ENCODE measurements at places on chromosomes 4 and X. TPM values are rescaled to one million over a fixed set of nuclear protein-coding genes. Genes with fewer than 3 reads are reported as not detected.
A peak's percentile ranks its signal among the peaks of the same experiment; 100 is the strongest.

Gene GLOD5
- not detected for total RNA-seq

Gene ENPP6
- total RNA-seq = 0.75 TPM

Gene BST1
- 1.0 TPM for total RNA-seq

Gene MAGEA10
- not detected for total RNA-seq

Gene CORIN
- total RNA-seq = 0.22 TPM

Gene SPRY1
- total RNA-seq = 7.4 TPM

Gene ZXDB
- total RNA-seq = 5.4 TPM

DNA sequence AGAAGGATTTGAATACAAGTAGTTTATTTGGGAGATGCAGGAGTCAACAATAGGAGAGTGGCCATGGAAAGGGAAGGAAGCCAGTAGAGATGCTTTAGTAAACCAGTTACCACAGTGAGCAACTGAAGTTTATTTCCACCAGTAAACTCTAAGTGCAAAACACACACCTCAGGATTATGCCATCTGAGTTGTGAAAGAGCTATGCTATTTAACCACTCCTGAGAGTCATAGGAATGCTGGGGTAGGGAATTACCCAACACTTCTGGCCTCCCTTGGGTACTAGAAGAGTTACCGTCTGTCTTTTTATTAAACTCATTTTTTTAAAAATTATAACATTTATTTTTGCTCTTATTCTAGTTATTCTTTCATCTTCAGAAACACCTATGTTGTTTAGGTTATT is 834.6 kb upstream of the AMOT start:
- no peaks in the 10 kb centered on the region for H3K36me3 ChIP-seq
- H3K27me3 ChIP-seq = no peaks in the 10 kb centered on the region

- no peaks in the 10 kb centered on the region for H3K36me3 ChIP-seq
- no peak for DNase-seq
- no peak overlapping the region for H3K27ac ChIP-seq
- H3K4me1 ChIP-seq = no peaks in the 10 kb centered on the region
- no peak overlapping the region for H3K4me3 ChIP-seq
These were observed 154.9 kb downstream of the ASB9 start for GRCh38 chrX:15114743-15115566.

DNA sequence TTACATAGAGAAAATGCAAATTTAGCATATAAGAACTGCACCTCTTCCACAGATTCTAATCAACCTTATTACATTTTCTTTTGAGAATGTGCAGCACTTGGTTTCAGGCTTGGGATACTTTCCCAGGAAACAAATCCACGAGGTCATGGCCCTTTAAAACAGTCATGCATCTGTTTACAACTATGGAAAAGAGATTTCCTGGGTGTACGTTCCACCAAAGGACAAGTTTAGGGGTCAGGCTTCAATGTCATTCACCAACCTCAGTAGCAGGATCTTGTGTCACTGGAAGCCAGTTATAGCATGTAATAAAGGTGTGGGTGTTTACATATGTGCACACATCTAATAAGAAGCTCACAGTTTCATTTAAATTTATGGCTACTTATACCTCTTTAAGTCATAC is 30.7 kb downstream of the EREG start:
- H3K4me1 ChIP-seq = peaks cover 6% of the 10 kb centered on the region
- no peak overlapping the region for H3K27ac ChIP-seq
- no peak overlapping the region for H3K4me3 ChIP-seq
- H3K27me3 ChIP-seq = no peaks in the 10 kb centered on the region

GRCh38 chr4:42425146-42426065 is 28.1 kb downstream of the SHISA3 start:
- H3K36me3 ChIP-seq = peaks cover 9% of the 10 kb centered on the region
- H3K27me3 ChIP-seq = no peaks in the 10 kb centered on the region
- H3K4me3 ChIP-seq = no peak overlapping the region
- H3K4me1 ChIP-seq = no peaks in the 10 kb centered on the region
- no peak for DNase-seq
- no peak overlapping the region for H3K27ac ChIP-seq

DNA sequence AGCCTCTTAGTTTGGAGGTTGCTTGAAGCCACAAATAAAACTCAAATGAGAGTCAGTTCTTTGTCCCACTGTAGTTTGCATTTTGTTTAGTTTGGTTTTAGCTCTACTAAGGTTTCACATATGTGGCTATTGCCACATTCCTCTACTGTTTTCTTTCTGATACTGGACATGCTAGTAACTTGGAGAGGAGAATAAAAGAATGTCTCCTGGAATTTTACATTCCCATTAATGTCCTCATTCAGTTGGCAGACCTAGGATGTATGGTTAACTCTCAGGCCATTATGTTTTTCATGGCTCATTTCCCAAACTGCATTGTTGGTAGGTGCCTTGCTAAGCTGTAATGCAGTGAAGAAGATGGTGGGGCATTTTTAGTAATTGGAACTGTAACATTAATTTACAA is 29.9 kb downstream of the UPRT start:
- H3K4me3 ChIP-seq = no peak overlapping the region
- no peak overlapping the region for H3K27ac ChIP-seq
- H3K4me1 ChIP-seq = no peaks in the 10 kb centered on the region

DNA sequence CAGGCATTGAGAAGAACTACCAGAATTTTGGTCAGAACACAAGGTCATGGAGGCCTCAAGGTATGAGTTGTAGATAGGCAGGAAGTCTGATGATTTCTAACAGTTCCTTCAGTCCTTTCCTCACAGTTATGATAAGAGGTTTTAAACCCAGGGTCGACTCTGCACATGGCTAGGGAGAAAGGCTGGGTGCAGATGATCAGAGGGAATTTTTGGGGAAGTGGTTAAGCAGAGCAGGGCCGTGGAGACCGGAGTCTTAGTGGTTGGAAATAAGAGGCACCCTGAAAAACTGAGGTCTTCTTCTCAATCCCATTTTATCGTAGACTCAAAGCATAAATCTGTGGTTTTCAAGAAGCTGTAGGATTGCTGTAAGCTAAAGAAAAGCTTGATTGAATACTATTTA is 118.5 kb upstream of the ANK2 start:
- H3K4me3 ChIP-seq = no peak overlapping the region
- H3K36me3 ChIP-seq = no peaks in the 10 kb centered on the region
- peaks cover 3% of the 10 kb centered on the region for H3K27me3 ChIP-seq

- no peak for DNase-seq
- H3K4me3 ChIP-seq = no peak overlapping the region
- no peak overlapping the region for H3K27ac ChIP-seq
- peaks cover 24% of the 10 kb centered on the region for H3K4me1 ChIP-seq
These were observed 151.8 kb downstream of the TSPAN5 start for GRCh38 chr4:98506462-98507132.

DNA sequence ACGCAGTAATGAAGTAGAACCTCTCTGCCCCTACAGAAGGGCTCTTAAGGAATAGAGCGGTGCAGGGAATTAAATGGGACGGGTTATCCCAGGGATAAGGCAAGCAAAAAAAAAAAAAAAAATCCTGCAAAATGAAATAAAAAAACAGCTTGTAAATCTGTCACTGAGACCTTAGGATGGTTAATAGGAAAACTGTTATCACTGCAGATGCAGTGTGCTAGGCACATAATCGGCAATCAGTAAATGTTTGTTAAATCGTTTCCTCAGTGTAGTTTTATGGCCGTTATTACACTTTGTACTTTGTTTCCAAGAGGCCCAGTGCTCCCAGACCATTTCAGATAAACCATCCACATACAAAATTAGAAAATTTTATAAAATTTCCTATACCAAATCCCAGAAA is 1.0 kb downstream of the HNRNPH2 start:
- H3K27ac ChIP-seq = peak overlapping the region; percentile 95
- no peak for DNase-seq
- peak overlapping the region; percentile 83 for H3K4me3 ChIP-seq

- no peaks in the 10 kb centered on the region for H3K4me1 ChIP-seq
- no peak overlapping the region for H3K27ac ChIP-seq
- H3K27me3 ChIP-seq = no peaks in the 10 kb centered on the region
- no peak for DNase-seq
- H3K36me3 ChIP-seq = no peaks in the 10 kb centered on the region
These were observed 277.4 kb downstream of the PAPSS1 start for GRCh38 chr4:107442538-107443111.

DNA sequence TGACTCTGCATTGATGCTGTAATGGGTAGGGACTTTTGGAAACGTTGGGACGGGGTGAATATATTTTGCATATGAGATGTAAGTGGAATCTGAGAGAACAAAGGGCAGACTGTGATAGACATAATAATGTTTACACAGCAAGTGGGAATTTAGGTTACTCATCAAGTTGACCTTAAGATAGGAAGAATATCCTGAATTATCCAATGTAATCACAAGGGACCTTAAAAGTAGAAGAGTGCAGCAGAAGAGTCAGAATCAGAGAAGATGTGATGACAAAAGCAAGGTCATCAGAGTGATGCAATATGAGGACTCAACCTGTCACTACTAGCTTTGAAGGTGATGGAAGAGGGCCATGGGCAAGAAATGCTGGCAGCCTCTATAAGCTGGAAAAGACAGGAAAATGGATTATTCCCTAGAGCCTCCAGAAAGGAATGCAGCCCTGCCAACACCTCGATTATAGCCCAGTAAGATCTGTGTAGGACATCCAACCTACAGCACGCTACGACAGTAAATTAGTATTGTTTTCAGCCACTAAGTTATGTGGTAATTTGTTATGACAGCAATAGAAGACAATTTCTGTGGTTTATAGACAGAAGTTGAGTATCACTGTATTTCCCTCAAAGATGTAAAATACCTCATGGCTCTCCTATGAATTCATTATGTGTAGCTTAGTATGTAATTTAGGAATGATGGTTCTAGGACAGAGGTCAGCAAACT is 26.4 kb downstream of the MORC4 start:
- H3K27ac ChIP-seq = no peak overlapping the region
- no peaks in the 10 kb centered on the region for H3K4me1 ChIP-seq

DNA sequence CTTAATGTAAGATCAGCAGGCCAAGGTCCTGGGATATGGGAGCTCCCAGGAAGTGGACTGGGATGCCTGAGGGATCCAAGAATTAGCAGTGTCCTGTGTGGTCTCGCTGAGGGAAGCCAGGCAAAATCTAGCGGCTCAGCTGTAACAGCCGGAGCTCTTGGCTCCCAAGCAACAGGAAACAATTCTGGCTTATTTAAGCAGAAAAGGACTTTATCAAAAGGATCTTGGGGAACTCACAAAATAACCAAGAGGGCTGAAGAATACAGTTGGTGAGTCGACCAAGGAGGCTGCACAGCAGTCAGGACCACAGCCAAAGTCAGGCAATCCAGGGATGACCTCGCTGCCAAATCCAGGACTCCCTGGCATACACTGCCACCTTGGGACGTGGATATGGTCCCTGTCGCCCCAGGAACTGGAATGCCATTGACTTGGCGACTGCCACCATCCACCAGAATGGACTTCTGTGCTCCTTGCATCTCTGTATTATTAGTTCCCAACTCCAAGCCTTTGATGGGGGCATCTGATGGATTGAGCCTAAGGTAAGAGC is 165.3 kb upstream of the BCOR start:
- H3K27me3 ChIP-seq = no peaks in the 10 kb centered on the region
- DNase-seq = no peak
- no peak overlapping the region for H3K4me3 ChIP-seq
- H3K27ac ChIP-seq = no peak overlapping the region
- H3K36me3 ChIP-seq = no peaks in the 10 kb centered on the region

DNA sequence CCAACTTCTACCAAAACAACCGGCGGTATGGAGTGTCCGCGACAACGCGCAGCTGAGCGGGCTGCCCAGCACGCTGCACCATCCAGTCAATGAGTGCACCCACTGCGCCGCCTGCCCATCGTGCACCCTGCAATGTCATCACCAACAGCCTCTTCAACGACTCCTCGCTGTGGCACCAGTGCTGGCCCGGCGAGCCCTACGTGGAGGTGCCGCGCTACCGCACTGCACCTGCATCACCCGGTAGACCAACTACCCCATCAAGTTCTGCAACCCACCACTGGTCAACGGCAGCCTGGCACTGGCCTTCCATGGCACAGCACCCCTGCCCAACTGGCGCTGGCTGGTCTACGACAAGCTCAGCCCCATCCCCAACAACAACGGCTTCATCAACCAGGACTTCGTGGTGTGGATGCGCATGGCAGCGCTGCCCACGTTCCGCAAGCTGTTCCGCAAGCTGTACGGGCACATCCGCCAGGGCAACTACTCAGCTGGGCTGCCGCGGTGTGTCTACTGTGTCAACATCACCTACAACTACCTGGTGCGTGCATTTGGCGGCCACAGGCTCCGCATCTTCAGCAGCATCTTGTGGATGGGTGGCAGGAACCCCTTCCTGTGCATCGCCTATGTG is 42.8 kb downstream of the IL13RA1 start:
- H3K36me3 ChIP-seq = no peaks in the 10 kb centered on the region
- H3K27ac ChIP-seq = no peak overlapping the region
- H3K27me3 ChIP-seq = no peaks in the 10 kb centered on the region
- H3K4me3 ChIP-seq = no peak overlapping the region
